CD8-positive, alpha-beta memory T cell (primary cell): ENCODE measurements at places on chromosomes 13 and 19.

- DNase-seq: peak; percentile 38
Observed at GRCh38 chr13:40682449-40683240, 16.2 kb upstream of the FOXO1 start.

- no peak for DNase-seq
Observed at GRCh38 chr13:89115307-89115706, 1444.1 kb downstream of the SLITRK5 start.

- DNase-seq: no peak
Observed at GRCh38 chr19:33519416-33519815, 2.2 kb downstream of the PEPD start.

- DNase-seq: no peak
Observed at GRCh38 chr13:78139765-78140164, 221.1 kb upstream of the EDNRB start.

DNA sequence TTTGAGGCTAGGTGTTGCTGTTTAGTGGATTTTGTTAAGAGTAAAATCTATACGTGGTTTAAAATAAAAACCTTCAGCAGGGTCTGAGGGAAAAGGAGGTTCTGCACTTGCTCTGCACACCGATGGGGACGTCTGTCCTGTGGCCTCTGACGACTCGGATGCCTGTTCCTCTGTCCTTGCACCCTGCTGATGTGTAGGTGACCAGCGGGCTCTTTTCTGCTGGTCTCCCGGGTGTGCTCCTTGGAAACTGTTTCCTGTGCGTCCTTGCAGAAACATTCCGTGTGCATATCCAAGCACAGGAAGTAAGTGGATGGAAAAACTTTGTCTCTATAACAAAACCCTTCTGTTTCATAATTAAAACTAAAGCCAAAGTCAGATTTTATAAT, 3.8 kb downstream of the ATP4B start:
- no peak for DNase-seq

- DNase-seq: peak; percentile 84
Observed at GRCh38 chr19:10478903-10479384, 24.2 kb downstream of the KEAP1 start.

- DNase-seq: no peak
Observed at GRCh38 chr13:47858042-47859025, 142.7 kb downstream of the SUCLA2 start.

- no peak for DNase-seq
Observed at GRCh38 chr19:6116749-6117430, 6.6 kb upstream of the RFX2 start.

- DNase-seq: no peak
Observed at GRCh38 chr19:31450696-31451095, 101.5 kb upstream of the TSHZ3 start.

DNA sequence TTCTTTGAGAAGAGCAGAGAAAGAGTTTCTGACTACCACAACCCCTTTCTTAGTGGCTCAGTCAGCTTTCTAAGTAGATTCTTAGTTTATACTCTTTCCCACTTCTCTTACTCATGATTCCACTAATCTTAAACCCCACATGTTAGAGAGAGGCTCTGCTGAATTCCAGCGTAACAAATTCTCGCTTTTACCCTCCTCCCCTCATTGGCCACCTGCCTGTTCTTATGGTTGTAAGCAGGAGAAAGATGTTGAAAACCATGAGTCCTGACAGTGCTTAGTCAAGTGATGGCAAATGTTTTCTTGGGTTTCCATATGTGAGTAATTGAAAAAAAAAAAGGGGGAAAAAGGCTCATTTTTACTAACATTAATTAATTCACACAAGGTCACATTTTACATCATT, 125.9 kb downstream of the ZDHHC20 start:
- DNase-seq: no peak

DNA sequence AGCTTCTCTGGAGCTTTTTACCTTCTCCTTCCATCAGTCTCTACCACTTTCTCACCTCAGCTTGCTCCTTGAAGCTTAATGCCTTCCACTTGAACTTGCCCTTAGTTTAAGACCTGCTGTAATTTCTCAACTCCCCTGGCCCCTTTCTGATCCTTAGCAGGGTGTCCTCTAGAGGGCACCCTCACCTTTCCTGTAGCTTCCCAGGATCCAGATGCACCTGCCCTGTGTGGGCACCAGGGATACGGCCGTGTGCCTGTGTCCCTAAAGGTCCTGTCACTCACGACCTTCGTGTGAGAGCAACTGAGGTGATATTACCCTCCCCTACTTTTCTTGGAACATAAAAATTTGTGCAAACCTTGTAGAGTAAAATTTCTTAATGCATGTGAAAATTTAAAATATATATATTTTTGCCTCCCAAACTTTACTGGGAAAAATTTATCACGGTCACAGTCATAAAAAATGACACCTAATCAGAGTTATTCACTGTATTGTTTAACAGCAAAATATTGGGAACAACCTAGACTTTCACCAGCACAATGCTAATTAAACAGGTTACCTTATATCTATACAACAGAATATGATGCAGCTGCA, 46.4 kb downstream of the PSG3 start:
- DNase-seq: no peak

DNA sequence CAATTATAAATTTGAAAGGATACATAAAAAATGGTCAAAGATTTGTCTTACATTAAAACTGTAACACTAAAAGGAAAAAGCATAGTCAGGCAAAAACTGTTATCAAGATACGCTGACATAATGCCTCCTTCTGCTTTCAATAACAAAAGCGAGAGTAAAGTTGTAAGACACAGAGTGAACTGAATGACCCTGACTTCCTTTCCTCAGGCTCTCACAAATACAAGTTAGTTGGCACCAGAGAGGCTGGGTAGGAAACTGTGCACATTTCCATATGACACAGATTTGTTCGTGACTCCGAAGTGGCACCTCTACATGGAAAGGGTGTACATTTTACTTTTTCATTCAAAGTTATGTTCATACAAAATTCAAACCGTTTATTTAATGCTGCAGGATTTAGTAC, 15.4 kb downstream of the FGF14 start:
- no peak for DNase-seq

- no peak for DNase-seq
Observed at GRCh38 chr13:80334597-80335260, 6.2 kb downstream of the SPRY2 start.

DNA sequence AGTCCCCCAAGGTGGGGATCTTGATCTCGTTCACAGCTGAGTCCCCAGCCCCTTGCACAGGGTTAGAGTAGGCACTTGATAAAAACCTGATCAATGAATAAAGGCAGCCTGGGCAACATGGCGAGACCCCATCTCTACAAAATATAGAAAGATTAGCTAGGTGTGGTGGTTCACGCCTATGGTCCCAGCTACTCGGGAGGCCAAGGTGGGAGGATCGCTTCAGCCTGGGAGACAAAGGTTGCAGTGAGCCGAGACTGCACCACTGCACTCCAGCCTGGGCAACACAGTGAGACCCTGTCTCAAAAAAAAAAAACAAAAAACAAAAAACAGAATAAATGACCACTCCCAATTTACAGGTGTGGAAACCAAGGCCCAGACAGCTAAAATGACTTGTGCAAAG, 4.8 kb downstream of the YIF1B start:
- no peak for DNase-seq

GRCh38 chr13:80717776-80718175, 376.9 kb upstream of the SPRY2 start:
- DNase-seq: no peak

- DNase-seq: no peak
Observed at GRCh38 chr13:97238883-97239282, 16.8 kb downstream of the MBNL2 start.

DNA sequence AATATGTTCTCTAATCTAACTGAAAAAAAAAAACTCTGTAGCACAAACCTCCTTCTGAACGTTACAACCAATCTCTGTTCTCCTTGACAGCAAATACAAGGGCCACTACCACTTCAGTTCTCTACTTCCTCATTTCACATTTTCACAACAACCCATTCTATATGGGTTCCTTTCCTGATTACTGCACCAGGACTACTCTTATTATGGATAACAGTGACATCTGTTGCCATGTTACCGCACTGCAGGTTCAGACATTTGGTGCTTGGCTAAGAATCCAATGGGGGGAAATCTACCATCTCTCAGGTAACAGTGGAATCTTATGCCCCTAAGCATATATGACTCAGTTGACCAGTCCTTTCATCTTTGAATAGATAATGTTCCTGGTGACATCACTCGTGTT, 11.6 kb upstream of the FPR3 start:
- no peak for DNase-seq

DNA sequence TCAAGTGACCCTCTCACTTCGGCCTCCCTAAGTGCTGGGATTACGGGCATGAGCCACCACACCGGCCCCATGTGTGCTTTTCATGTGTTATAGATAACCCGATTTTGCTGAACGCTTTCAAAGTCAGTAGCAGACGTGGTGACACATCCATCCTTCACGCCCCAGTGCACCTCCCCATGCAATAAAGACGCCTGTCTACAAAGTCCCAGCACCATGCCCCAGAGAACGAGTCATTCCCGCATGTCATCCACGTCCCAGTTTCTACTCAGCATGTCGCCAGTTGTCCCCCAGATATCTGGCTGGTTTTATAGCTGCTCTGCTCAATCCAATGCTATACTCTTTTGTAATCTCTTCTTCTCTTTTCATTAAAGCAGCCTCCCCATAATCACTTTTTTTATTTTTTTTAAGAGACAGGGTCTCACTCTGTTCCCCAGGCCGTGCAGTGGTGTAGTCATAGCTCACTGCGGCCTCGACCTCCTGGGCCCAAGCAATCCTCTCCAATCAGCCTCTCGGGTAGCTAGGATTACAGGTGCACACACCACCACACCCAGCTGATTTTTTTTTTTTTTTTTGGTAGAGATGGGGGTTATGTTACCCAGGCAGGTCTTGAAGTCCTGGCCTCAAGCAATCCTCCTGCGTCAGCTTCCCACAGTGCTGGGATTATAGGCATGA, 42.5 kb downstream of the DNM2 start:
- DNase-seq: peak; percentile 24

GRCh38 chr13:51682686-51683085, 98.4 kb downstream of the WDFY2 start:
- no peak for DNase-seq

- no peak for DNase-seq
Observed at GRCh38 chr13:99313501-99313900, 6.3 kb upstream of the GPR183 start.

- DNase-seq: no peak
Observed at GRCh38 chr19:5985098-5985783, 7.3 kb upstream of the RANBP3 start.

DNA sequence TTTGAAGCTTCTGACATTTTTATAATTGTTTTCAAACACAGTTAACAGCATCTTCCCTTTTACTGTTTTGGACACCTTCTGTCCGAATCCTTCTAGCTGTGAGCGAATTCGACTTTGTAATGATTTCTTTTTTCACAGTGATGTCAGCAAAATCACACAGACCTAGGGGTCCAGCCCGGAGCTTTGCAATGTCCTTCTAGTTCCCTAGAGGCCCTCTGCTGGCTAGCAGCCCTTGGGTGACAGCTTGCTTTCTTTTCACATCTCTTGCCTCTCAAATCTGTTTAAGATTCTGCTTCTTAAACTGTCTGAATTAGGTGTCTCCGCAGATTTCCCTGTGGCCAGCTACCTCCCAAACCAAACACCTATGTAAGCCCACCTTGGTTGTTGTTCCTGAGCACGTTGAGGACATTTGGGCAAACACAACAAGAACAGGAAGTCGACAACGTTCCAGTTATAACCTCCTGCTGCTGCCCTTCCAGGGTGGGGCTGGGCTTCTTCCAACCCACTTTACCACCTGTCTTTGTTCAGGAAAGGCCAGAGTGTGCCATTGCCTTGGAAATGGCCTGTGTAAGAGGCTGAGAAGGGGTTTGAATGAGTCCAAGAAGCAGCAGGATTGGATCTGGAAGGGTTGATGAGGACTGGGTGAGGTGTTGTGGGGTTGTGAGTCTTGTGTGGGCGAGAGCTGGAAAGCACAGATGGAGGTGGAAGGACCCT, 123.1 kb downstream of the ATP8A2 start:
- no peak for DNase-seq

- DNase-seq: no peak
Observed at GRCh38 chr19:17429641-17430113, 9.8 kb downstream of the MVB12A start.

GRCh38 chr13:93698016-93698613, 471.5 kb downstream of the GPC6 start:
- no peak for DNase-seq

- no peak for DNase-seq
Observed at GRCh38 chr19:43812688-43813087, 10.4 kb upstream of the LYPD5 start.

DNA sequence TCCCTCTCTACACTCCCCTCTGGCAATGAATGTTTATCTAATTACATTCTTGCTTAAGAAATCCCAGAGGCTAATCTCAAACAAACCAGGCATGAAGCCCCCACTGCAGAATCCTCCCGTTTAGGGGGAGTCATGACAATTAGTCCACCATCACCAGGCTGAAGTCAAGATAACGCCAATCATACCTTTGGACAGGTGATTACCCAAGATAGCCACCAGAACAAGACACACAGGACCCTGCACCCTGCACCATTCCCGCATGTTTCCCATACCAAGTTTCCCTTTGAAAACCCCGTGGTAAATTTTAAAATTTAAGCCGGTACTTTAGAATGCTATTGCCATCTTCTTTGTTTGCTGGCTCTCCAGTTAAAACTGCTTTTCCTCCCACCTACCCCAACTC, 64.8 kb upstream of the XPO4 start:
- DNase-seq: no peak

DNA sequence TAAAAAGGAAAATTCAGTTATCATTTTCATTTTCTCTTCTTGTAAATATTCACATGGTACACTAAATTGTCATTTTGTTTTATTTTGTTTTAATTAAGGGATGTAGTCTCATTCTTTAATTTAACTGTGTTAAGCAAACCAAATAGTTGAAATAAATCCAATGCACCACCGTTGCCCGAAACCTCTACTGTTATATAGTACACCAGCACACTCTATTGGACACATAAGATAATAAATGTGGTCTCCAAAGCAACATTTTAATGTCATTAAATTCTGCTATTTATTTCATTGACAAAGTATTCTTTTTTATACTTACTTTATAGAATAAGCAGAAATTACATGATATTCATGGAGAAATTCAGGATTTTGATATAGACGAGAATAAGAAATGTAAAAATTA, 156.4 kb upstream of the FREM2 start:
- DNase-seq: no peak

GRCh38 chr19:4933528-4933927, 24.2 kb downstream of the UHRF1 start:
- no peak for DNase-seq

DNA sequence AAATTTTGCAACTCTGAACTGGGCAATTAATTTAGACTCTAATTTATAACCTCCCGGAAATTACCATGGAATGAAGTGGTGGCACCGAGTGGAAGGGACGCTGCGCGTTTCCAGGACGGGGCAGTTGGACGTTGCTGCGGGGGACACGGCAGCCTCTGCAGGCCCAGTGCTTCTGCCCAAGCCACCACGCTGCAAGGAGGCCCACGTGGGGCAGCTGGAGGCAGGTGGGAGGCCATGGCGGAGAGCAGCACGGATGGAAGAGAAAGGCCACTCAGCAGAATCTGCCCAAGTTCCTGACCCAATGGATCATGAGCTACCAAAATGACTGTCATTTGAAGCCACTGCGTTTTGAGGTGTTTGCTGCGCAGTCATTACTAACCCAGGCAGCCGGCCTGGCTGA, 11.2 kb upstream of the ADPRHL1 start:
- DNase-seq: no peak

GRCh38 chr13:114090476-114090875, 41.9 kb downstream of the RASA3 start:
- DNase-seq: peak; percentile 40
